ENCODE measurements at places on chromosomes 1 and 21.

- no peak for DNase-seq
These were observed 1.6 kb upstream of the IPP start for GRCh38 chr1:45752014-45752413.

- no peak for DNase-seq
These were observed 34.4 kb downstream of the PHC2 start for GRCh38 chr1:33396188-33397124.

DNA sequence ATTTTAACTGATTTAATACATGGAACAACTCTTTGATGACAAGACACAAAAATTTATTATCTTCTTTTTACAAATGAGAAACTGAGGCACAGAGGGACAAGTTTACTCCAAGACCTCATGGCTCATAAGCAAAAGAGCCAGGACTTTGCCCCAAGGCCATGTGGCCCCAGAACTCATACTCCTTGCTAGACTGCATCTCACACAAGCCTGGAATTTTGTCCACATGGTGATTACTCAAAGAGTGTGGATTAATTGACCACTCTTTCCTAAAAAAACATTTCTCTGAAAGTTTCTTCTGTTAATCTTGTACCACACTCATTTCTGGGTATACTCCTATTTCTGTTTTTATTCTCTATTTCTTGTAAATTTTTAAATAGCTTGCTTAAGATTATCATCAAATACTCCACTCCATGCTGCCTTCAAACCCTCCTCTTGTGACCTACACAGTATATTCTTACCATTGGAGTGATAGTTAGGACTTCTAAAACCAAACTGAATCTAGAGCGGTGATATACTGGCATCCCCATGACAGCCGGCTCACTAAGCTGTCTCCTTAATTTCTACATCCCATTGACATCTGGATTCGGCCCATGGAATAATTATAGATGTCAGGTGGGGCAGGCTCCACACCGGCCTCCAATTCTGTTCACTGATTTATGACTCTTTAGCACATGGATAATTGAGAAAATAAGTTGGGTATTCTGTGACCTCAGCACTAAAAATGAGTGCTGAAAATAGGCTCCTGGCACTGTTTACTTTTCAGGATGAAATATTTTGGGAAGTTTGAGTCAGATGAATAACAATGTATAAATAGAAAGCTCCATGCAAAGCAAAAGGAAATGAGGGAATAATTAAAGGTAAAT lies 16.1 kb downstream of the RGS4 start:
- no peak for DNase-seq

DNA sequence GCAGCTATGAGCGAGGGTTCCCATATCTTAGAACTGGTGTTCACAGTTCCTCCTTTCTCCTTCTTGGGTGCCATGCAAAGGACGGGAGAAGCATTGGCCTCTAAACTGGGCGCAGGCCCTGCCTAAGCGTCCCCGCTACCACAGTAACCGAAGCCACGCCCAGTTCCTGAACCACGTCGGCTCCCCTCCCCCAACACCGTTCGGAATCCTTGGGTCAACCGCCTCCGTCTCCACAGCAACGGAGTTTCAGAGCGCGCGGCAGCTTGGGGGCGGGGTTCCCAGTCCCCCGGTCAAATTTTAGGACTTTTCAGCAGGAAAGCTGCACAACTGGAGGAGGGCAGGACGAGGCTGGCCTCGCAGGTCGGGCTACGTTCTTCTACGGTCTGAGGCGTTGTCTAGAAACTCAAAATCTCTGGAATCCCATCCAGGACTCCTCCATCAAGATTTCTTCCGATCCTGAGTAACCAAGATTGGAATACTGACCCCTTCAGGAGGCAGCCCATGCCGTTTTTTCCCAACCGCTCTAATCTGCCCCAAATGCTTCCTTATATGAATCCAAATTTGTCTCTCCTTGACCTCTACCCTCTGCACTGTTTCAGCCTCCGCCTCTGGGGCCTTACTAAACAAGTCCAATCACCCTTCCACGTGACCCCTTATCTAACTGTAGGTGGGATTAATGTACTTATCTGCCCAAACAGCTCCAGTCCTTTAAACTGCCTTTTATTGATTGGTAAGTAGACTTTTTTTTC lies at the start of gene SPAG17:
Gene SPAG17 (minus strand): TSS at position 145 of the 749 bp plus-strand sequence. CDS start 71 bp downstream, at position 74.
- no peak for DNase-seq

- DNase-seq, result no peak
These were observed 118.7 kb upstream of the BARHL2 start for GRCh38 chr1:90835661-90836344.

DNA sequence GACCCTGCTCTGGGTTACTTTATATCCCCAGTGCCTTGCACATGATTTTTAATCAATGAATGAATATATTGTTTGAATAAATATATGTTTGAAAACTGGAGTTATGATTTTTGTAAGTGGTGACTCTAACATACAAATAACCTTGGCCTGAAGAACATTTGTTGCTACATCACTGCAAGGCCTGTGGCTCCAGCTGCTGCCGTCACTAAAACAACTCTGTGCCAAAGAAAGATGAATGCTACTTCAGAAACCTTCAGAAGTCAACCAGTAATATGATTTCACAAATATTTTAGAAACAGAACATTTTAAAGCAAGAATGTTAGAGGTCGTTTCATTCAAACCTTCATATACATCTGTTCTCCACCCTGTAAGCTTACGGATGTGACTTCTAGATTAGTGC lies 60.6 kb upstream of the SEC16B start:
- DNase-seq, result no peak

DNA sequence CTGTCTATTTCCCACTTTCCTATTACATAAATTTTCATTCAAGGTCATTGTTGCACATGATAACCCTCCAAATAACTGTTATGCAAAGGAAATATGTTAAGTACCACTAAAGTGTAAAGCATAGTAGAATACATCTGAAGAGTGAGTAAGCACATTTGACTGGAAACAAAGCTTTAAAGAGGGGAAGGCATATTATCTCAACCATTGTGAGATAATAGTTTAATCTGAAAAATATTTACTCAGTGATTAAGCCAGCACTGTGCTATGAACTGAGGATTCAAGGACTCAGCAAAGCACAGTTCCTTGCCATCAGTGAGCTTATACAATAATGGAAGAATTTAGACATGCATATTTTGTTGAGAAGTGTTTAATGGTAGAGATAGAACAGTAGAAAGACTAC lies 127.4 kb downstream of the HMCN1 start:
- no peak for DNase-seq

- DNase-seq, result no peak
These were observed 39.7 kb downstream of the RIPK4 start for GRCh38 chr21:41726970-41727783.

GRCh38 chr21:30942192-30942591 lies 60.8 kb upstream of the KRTAP11-1 start:
- no peak for DNase-seq

DNA sequence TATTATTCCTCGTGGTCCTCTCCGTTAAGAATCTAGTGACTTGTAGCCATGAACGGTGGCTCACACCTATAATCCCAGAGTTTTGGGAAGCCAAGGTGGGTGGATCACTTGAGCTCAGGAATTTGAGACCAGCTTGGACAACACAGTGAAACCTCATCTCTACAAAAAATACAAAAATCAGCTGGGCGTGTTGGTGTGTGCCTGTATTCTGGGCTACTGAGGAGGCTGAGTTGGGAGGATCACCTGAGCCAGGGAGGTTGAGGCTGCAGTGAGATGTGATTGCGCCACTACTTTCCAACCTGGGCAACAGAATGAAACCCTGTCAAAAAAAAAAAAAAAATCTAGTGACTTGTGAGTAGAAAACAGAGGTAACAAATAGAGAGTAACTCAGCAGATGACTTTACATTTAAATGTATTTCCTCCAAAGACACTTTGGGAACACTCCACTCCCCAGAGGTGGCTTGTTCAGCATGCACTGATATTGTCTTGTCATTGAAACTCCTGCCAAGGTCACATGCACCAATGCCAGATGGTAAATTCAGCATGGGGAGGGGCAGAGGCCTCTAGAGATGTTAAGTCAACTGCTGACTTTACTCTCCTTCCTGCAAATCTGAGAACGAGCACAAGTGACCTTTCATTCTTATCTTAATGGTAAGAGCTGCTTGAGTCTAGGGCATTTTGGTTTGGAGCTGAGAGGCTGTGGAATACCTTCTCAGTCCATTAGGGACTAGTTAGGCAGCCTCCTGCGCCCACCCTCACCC lies 24.9 kb downstream of the CCDC185 start:
- no peak for DNase-seq

GRCh38 chr1:6939363-6939762 lies 154.1 kb downstream of the CAMTA1 start:
- no peak for DNase-seq

- DNase-seq, result no peak
These were observed 7.5 kb downstream of the ST6GALNAC3 start for GRCh38 chr1:76082062-76082461.

- DNase-seq, result no peak
These were observed 35.7 kb downstream of the PTP4A2 start for GRCh38 chr1:31902510-31902860.

All from activated effector memory CD4-positive, alpha-beta T cell treated with Interleukin-2 at 50 U/mL for 16 hours (primary cell).